ENCODE measurements at places on chromosomes 4 and X. TPM values are rescaled to one million over a fixed set of nuclear protein-coding genes. Genes with fewer than 3 reads are reported as not detected.

The GPC3 gene
- polyA plus RNA-seq = 618 TPM

The SPOCK3 gene
- polyA plus RNA-seq = 0.55 TPM

The MAGEA12 gene
- not detected for polyA plus RNA-seq

DNA sequence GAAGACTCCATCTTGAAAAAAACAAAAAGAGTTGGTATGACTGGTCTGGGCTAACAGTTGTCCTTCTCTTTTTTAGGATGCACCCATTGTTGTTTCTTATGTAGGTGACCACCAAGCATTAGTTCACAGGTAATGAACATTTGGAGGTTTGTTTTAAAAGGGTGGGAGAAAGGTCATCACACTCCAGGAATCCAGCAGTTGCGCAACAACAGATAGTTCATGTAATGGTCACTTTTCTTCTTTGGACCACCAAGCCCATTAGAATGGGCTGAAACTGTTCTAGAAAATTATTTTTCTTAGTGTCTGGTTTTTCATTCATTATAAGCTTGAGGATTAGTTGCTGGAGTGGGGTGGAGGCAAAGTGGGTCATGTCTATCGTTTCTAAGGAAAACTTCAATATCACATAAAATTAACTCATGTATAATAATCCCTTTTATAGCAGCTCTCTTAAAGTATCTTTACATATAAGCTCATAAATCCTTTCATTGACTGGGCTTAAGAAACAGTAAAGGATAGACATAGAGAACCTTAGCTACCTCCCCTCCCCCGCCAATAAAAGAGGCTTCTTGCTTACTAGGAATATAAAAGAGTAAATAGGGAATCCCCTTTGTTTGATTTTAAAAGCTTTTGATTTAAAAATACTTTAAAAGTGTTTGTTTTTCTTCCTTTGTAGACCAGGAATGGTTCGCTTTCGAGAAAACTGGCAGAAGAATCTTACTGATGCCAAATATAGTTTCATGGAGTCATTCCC, 23.5 kb downstream of the NKAP start:
- DNase-seq = no peak

- no peak for DNase-seq
Measured at GRCh38 chr4:47557255-47557654, 72.2 kb downstream of the ATP10D start.

The TBX22 gene
- 0.26 TPM for polyA plus RNA-seq

DNA sequence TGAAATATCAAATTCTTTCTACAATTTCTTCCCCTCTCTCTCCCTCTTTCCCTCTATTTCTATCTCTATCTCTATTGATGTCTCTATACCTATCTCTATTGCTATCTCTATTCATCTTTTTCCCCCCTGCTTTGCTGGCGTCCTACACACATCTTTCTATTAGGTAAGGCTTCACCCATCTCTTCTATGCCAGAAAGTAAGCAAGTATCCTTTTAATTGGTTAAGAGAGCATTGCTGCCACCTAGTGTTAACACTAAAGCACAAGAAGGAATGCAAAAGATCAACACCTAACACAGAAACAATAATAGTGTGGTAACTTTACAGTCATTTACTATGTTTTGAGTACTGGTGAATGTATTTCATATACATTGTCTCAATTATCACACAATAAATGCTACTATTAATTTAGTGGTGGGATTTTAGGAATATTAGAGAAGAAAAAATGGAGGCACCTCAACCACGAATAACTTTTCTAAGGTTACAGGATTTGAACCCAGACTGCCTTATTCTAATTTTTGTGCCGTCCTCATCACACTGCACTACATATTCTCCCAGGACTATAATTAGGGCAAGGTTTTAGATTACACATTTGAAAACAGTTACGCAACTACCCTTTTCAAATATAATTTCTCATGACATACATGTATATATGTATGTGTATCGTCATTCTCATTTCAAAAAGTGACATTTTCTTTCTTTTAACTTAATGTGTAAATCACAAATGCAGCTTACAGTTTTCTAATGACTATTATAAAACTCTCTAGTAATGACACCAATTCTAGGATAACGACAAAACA, 3.7 kb upstream of the C4orf36 start:
- peak; percentile 84 for DNase-seq

- DNase-seq = no peak
Measured at GRCh38 chr4:42706086-42706485, 49.2 kb upstream of the ATP8A1 start.

The FGFR3 gene
- polyA plus RNA-seq = 99.8 TPM

- DNase-seq = peak; percentile 81
Measured at GRCh38 chr4:82268050-82268825, 105.6 kb downstream of the HNRNPD start.

DNA sequence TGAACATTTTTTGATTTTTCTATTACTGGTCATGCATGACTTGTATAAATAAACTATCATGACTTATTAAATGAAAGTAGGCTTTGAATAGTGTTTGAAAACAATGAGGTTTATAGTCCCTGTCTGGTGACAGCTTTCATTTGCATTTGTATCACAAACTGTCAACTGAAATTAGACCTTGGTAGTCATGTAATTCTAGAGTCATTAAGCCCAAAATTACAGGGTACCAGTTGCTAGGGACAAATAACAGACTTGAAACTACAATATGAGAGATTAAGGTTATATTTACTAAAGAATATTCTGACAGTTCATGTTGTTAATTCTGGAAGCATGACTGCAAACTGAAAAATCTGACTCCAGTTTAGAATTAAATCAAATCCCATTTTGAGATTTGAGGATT, 9.2 kb upstream of the VAMP7 start:
- no peak for DNase-seq

DNA sequence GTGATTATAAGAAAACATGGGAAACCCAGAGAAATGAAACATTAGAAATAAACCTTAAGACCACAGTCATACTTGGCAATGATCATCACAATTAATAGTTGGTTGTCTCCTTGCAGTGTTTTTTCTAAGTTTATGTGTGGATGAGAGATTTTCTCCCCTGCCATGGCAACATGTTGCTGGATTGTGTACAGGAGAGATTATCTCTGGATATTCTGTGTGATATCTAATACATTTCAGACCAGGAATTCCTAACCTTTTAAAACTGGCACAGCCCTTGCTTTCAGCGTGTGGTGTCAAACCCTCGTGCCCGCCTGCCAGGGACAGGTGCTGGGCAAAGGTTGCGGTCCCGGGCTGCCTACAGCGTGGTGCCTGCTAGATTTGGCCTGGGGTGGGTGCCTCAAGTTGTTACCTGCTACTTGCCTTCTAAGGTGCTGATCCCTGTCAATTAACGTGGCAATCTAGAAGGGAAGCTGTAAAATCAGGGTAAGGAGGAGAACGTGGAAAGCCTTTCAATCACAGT, 100.5 kb downstream of the TMEM131L start:
- no peak for DNase-seq

DNA sequence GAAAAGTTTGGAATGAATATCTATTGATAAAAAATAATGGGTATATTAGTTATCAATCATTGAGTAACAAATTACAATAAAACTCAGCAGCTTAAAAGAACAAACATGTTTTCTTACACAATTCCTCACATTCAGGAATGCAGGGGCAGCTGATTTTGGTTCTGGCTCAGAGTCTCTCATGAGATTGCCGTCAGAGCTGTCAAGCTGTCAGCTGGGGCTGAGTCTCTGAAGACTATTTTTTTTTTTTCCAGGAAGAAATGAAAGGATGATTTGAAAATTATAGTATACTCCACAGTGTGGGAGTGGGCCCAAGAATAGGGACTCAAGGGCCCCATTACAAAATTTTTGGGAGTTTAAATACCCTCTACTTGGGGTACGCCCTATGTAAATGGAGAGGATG, 219.1 kb downstream of the GC start:
- no peak for DNase-seq

The EMCN gene
- 0.19 TPM for polyA plus RNA-seq

DNA sequence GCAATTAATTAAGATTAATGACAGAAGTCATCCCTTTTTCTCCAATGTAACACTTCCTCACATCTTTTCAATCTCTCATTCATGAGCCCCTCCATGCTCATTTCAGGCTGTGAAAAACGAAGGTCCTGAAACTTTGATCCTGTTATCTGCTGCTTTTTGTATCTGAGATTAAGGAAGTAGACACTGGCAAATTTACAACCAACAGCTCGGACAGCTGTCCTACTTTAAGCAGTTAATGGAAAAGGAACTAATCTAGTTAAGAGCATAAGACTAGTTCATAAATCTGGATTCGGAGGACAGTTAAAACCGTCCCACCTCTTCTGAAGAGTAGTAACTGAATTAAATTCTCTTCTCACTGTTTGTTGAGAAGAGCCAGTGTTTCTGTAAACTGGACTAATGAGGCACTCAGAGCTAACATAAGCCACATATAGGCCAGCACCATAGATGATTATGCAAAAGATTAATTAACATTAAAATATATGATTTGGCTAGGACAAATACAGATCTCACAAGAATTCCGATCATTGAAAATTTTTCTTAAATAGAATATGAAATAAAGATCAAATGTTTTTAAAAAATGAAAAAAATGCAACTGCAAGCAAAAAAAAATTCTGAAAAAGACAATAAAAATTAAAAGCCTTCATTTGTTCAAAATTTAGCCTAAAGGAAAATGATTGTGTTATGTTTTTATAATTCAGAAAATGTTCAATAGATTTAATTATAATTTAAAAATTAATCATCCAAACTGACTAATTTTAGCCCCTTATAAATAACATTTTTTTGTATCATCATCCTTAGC, 114.4 kb downstream of the ANTXR2 start:
- DNase-seq = no peak

The DOK7 gene
- 1.1 TPM for polyA plus RNA-seq

The MND1 gene
- polyA plus RNA-seq = 2.2 TPM

DNA sequence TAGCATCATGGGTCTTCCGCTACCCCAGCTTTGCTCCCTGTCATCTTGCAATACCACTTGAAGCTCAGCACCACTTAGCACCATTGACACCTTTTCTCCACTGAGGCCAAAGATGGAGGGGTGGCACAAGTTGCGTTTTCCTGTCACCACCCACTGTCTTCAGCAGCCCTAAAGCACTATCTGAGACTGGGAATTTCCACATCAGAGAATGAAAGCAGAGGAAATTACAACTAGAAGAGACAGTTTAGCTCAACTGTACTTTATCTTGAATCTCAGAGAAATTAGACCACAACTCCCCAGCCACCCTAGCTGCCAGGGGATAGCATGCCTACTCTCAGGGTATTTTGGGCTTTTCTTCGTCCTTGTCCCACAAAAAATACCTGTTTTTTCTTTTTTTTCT, 111.0 kb downstream of the DDIT4L start:
- DNase-seq = no peak

The NPY2R gene
- polyA plus RNA-seq = 0.95 TPM

- no peak for DNase-seq
Measured at GRCh38 chrX:151984902-151985301, 10.4 kb upstream of the GABRE start.

GRCh38 chrX:111365770-111366325, 46.1 kb downstream of the DCX start:
- no peak for DNase-seq

GRCh38 chrX:21982311-21982710, 41.8 kb downstream of the SMS start:
- no peak for DNase-seq

DNA sequence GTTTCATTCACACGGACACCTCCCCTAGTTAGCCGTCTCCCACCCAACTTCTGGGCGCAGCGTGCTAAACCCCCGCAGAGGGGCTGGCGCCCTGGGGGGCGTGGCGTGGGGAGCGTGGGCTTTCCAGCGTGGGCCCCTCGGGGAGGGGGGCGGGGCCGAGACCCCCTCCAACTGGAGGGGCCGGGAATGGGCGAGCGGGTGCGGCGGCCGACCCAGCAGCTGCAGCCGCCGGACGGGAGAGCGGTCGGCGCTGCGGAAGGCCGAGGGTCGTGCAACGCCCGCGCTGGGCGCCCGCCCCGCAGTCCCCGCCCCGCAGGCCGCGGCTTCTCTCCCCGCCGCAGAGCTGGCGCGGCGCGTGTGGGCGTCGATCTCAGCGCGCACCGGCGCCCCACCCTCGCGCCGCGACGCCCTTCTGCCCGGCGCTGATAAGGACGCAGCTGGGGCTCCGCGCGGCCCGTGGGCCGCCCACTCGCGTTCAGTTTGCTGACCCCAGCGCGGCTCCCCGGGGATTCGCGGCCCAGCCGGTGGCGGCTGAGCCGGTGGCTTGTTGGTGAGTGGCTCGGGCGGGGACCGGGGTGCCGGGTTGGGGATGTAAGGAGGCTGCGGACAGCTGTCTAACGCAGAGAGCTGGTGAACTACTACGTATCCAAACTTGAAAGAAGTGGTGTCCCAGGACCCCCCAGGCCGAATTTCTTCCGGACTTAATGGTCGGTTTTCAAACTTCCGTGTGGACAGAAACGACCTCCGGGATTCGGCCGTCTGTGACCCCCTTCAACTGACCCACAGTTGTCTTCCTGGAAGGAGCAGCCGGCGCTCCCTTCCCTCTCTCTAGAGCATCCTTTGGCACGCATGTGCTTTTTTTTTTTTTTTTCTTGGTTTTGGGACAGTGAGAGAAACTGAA, 1.5 kb downstream of the FHDC1 start:
- peak; percentile 77 for DNase-seq

The IL13RA2 gene
- polyA plus RNA-seq = not detected

DNA sequence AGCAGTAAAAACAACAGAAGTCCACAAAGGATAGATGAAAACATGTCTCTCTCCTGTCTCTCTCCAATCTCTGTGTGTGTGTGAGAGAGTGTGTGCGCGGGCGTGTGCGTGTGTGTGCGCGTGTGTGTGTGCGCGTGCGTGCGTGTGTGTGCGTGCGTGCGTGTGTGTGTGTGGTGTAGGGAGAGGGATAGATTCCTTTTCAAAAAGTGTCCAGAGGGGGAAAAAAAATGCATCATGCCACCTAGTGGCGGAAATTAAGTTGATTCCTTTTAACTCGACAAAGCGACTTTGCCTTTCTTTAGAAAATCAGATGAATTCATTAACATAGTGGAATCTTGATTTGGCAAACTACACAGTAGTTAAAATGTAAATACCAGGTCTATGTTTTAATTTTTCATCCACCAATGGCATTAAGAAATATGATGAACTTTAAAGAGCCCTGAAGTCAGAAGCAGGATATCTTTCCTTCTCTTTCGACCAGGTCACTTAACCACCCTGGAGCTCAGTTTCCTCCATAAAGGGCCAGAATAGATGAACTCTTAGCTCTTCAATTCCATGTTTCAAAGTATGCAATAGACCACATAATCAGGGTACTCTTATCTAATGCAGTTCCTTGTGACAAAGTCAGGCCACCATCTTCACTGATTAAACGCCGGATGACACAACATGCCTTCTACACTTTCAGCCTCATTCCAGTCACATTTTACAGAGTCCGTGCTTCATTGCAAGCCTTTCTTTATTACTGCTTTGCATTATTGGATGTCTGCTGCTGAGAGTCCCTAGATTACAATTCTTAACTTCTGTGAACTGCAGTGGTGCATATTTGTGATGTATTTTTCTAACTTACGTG, 162.8 kb downstream of the FBXO8 start:
- peak; percentile 72 for DNase-seq

- no peak for DNase-seq
Measured at GRCh38 chr4:118910221-118910620, 21.6 kb downstream of the SYNPO2 start.

DNA sequence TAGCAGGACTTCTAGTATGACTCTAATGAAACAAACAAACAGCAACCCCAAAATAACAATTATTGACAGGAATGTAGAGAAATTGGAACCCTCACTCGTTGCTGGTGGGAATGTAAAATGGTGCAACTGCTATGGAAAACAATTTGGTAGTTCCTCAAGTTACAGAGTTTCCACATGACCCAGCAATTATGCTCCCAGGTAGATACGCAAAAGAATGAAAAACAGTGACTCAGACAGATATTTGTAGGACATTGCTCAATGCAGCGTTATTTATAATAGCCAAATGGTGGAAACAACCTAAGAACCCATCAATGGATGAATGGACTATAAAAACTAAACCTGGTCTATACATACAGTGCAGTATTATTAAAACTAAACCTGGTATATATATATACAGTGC, 646.1 kb upstream of the FRG1 start:
- no peak for DNase-seq

GRCh38 chrX:154484255-154485149, 1.9 kb downstream of the UBL4A start:
- DNase-seq = peak; percentile 40

Data from hepatocyte (in vitro differentiated cells).